Vagina (tissue), 2 donors: ENCODE measurements at places on chromosomes 13 and 19.

GRCh38 chr19:29299416-29300380 lies 86.7 kb upstream of the UQCRFS1 start:
- no peaks in the 10 kb centered on the region for H3K27me3 ChIP-seq
- no peaks in the 10 kb centered on the region for H3K4me1 ChIP-seq
- no peak overlapping the region for H3K27ac ChIP-seq
- no peak overlapping the region for H3K4me3 ChIP-seq
- H3K36me3 ChIP-seq: no peaks in the 10 kb centered on the region
- DNase-seq: no peak

- H3K4me1 ChIP-seq: no peaks in the 10 kb centered on the region
- peaks cover 90% of the 10 kb centered on the region for H3K36me3 ChIP-seq
- H3K4me3 ChIP-seq: no peak overlapping the region
- H3K27ac ChIP-seq: no peak overlapping the region
- no peak for DNase-seq
These were observed 14.4 kb downstream of the MICOS13 start for GRCh38 chr19:5665781-5666513.

DNA sequence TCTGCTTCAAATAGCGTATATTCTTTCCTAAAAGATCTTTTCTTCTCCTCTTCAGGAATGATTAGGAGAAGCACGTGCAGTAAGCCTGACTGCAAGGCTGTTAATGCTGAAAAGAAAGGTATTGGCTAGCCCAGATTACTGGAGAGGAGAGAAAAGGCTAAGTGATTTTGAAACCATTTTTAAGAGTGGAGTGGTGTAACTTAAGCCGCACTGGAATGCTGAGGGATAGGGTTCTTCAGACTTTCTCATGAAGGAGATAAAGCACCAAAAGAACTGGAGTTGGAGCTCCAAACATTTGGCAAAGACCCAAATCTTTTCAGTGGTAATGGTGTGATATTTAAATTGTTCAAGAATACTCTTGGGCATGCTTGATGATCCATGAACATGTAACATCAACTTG lies 388.3 kb downstream of the COG6 start:
- H3K4me3 ChIP-seq: no peak overlapping the region
- no peak overlapping the region for H3K27ac ChIP-seq
- H3K36me3 ChIP-seq: no peaks in the 10 kb centered on the region
- no peaks in the 10 kb centered on the region for H3K4me1 ChIP-seq
- H3K27me3 ChIP-seq: no peaks in the 10 kb centered on the region
- DNase-seq: no peak

DNA sequence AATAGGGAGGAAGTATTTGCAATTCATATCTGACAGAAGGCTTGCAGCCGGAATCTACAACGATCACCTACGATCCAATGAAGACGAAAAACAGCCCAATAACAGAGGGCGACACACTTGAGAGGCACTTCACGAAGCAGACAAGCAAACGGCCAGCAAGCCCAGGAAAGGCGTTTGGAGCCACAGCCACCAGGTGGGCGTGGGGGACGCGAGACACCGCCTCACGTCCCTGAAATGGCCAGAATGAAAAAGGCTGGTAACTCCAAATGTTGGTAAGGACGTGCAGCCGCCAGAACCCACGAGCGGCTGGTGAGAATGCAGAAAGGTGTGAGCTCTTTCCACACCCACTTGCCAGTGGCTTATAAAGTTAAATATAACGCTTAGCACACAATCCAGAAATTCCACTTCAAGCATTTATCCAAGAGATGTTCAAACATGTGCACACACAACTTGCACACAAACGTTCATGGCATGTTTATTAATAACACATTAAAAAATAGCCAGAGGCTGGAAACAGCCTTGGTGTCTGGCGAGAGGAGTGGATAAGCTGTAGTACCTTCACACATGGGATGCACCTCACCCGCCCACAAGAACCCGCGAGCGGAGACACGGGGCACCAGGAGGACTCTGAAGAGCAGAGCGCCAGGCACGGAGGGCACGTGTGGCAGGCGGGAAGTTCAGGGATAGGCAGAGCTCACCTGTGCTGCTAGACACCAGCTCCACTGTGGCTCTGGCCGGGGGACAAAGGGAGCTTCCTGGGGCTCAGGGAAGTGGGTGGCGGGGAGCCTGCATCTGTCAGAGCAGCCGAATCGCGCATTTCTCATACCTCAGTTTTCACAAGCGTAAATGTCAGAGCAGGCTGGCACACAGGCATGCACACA lies 89.3 kb downstream of the SPACA7 start:
- H3K4me3 ChIP-seq: no peak overlapping the region
- H3K27me3 ChIP-seq: no peaks in the 10 kb centered on the region
- no peak overlapping the region for H3K27ac ChIP-seq
- H3K4me1 ChIP-seq: no peaks in the 10 kb centered on the region
- no peaks in the 10 kb centered on the region for H3K36me3 ChIP-seq

DNA sequence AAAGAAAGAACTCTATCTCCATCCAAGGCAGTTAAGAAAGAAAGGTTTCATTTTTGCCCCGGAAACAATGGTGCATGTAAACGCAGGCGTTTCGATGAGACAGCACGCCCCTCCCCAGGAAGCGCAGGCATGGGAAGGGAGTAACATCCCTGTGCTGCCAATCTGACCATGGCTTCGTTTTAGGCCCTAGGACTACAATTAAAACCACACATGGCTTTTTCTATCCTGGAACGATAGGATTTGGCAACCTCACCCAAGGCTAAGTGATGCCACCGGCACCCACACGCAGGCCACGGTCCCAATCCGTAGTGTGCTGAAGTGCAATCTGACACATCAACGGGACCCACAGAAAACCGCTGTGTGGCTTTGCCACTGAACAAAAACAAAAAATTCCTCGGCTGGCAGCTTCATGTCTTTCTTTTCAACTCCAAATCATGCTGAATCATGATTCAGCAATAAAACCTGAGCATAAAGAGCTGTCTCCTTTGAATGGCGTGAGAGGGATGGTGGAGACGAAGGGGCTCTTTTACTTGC lies 24.2 kb downstream of the RANBP3 start:
- peak overlapping the region; percentile 18 for H3K27ac ChIP-seq
- H3K36me3 ChIP-seq: no peaks in the 10 kb centered on the region
- no peak overlapping the region for H3K4me3 ChIP-seq
- H3K4me1 ChIP-seq: peaks cover 74% of the 10 kb centered on the region

GRCh38 chr13:32147976-32148375 lies 116.4 kb downstream of the FRY start:
- no peak overlapping the region for H3K4me3 ChIP-seq
- H3K4me1 ChIP-seq: peaks cover 14% of the 10 kb centered on the region
- H3K27me3 ChIP-seq: no peaks in the 10 kb centered on the region
- H3K36me3 ChIP-seq: no peaks in the 10 kb centered on the region

DNA sequence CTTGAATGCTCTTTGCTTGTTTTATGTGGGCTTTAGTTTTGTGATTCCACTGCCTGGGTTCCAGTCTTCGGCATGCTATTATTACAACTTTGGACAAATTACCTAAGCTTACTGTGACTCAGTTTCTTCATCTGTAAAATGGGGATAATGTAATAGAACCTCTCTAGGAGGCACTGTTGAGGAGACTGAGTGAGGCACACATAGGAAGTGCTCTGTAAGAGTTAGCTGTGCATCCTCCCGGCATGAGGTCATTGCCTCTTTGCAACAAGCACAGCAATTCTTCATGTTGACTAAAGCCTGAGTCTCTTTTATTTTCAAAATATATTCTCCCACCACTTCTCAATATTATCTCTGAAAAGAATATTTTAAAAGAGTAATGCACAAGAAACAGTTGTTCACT lies 227.4 kb downstream of the DLEU7 start:
- H3K4me3 ChIP-seq: no peak overlapping the region
- peaks cover 14% of the 10 kb centered on the region for H3K4me1 ChIP-seq
- H3K27me3 ChIP-seq: no peaks in the 10 kb centered on the region
- no peak overlapping the region for H3K27ac ChIP-seq
- no peak for DNase-seq
- H3K36me3 ChIP-seq: no peaks in the 10 kb centered on the region

DNA sequence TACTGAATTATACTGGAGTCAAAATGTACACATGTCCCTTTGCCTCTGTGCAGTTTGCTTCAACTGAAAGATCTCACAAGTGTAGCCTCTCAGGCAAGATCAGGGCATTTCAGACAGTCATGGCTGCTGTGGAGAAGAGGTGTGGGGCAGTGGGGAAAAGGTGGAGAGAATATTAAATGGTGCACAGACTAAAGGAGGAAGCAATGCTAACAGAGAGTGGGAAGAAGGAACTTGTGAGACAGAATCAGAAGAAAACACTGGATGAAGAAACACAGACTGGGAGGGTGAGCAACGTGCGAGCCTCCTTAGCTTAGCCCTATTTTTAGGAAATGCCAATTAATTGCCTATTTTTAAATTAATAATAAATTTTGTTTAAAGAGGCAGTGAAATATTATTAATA lies 49.6 kb upstream of the RAP2A start:
- H3K4me3 ChIP-seq: no peak overlapping the region
- no peak overlapping the region for H3K27ac ChIP-seq
- H3K36me3 ChIP-seq: no peaks in the 10 kb centered on the region
- no peak for DNase-seq
- no peaks in the 10 kb centered on the region for H3K27me3 ChIP-seq

DNA sequence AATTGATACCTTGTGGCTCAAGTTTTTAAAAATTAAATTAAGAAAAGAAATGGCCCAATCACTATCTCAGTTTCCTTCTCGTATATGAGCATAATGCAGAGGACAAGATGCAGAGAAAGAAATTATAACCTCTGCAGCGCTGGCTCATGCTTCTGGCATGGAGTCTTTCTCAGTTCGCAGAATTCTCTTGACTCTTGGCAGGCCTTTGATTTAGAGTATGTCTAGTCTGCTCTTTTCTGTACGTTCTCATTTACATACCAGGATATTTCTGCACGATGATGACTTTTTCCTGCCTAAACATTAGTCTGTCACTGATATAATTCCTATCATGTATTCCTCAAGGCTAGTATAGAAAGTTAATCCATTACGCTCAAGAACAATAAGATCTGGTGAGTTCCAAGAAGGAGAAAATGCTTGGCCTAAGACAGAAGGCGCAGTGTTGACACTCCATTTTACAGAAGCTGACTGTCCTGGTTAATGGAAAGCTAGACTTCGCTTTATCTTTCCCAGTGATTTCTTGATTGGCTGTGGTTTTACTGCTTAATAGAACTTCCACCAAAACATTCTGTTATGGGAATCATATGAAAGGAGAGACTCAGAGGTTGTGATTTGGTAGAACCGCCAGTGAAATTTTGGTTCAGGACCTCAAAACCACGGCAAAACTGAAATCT lies 1.7 kb upstream of the SMAD9 start:
- no peaks in the 10 kb centered on the region for H3K27me3 ChIP-seq
- no peak for DNase-seq
- H3K27ac ChIP-seq: no peak overlapping the region
- no peaks in the 10 kb centered on the region for H3K4me1 ChIP-seq

GRCh38 chr19:46614114-46614722 lies 10.7 kb downstream of the PTGIR start:
- H3K27ac ChIP-seq: no peak overlapping the region
- no peak overlapping the region for H3K4me3 ChIP-seq
- DNase-seq: no peak

DNA sequence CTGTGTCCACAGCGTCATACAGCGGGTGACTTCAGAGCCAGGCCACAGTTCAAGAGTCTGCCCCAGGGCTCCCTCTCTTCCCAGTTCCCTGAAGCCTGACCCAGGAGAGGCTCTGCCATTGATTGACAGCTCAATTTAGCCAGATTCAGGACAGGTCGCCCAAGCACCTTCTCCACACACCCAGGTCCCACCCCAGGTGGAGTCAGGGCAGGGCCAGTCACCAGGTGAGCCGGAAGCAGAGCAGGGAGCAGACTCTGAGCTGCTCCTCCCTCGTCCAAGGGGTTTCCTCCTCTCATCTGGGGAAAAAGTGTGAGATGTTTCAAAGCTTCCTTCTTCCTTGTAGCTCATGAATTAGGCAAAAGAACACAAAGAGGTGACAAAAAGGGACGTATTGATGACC lies 5.6 kb downstream of the CEACAM7 start:
- no peaks in the 10 kb centered on the region for H3K27me3 ChIP-seq
- DNase-seq: no peak
- H3K4me1 ChIP-seq: no peaks in the 10 kb centered on the region
- no peak overlapping the region for H3K27ac ChIP-seq
- H3K4me3 ChIP-seq: no peak overlapping the region

DNA sequence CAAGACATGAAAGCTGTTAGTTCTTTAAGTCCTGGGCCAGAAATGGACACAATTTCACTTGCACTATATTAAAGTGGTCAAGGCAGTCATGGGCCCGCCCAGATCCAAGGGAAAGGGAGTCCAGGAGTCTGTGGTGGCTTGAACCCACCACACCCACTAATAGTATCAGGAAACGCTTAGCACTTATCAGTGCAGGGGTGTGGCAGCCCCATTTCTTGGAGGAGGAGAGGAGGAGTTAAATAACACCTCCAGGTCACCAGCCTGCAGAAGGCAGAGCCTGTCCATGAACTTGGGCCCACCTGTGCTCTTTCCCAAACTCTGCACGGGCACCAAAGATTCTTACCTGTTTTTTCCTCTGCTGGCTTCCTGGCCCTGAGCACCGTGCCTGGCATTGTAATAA lies 5.4 kb upstream of the NTN5 start:
- no peaks in the 10 kb centered on the region for H3K27me3 ChIP-seq
- DNase-seq: no peak
- H3K4me1 ChIP-seq: peaks cover 10% of the 10 kb centered on the region
- no peak overlapping the region for H3K4me3 ChIP-seq
- H3K36me3 ChIP-seq: no peaks in the 10 kb centered on the region

DNA sequence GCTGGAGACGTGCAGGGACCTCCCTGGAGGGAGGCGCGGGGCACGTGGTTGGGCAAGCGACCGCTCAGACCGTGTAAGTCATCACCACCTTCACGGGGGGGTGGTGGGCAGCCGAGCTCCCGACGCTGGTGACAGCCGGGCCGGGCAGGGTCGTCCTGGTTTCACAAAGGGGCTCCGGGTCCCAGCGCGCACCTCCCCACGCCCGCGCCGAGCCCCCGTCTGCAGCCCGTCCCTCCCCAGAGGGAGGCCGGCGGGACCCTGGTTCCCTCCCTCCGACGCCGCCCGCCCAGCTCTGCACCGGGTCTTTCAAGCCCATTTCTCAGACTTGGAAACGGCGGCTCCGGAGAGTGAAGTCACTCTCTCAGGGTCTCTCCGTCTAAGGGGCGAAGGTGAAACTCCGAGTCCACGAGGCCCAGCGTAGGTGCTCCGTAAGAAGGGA lies 729 bp upstream of the ARID3A start:
- H3K4me3 ChIP-seq: peak overlapping the region; percentile 72
- no peaks in the 10 kb centered on the region for H3K36me3 ChIP-seq
- H3K4me1 ChIP-seq: peaks cover 30% of the 10 kb centered on the region
- H3K27ac ChIP-seq: peak overlapping the region; percentile 82

- H3K36me3 ChIP-seq: no peaks in the 10 kb centered on the region
- DNase-seq: no peak
- H3K4me3 ChIP-seq: no peak overlapping the region
- H3K27me3 ChIP-seq: no peaks in the 10 kb centered on the region
- no peak overlapping the region for H3K27ac ChIP-seq
These were observed 7.6 kb downstream of the LMO7 start for GRCh38 chr13:75643693-75644092.
